ENCODE measurements at places on chromosomes 6 and 20.

GRCh38 chr6:136640132-136640915, 90.1 kb upstream of the MAP7 start:
- DNase-seq = peak; percentile 49

GRCh38 chr6:85498596-85499258, 48.8 kb downstream of the NT5E start:
- peak; percentile 29 for DNase-seq

GRCh38 chr6:151044465-151045441, 179.3 kb downstream of the MTHFD1L start:
- peak; percentile 93 for DNase-seq

DNA sequence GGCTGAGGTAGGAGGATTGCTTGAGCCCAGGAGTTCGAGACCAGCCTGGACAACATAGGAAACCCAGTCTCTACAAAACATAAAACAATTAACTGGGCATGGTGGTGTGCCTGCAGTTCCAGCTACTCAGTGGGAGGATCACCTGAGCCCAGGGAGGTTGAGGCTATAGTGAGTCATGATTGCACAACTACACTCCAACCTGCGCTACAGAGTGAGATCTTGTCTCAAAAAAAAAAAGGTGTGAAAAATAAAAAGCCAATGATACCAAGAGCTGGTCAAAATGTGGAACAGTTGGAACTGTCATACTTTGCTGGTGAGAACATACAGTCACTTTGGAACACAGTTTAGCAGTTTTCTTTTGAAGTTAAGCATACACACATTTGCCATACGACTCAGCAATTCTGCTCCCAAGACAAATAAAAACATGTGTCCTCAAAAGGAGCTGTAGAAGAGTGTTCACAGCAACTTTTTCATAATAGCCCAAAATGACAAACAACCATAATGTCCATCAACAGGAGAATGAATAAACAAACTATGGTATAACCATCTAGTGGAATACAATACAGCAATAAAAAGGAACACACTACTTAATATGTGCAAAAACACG, 21.6 kb upstream of the FKBP5 start:
- no peak for DNase-seq

DNA sequence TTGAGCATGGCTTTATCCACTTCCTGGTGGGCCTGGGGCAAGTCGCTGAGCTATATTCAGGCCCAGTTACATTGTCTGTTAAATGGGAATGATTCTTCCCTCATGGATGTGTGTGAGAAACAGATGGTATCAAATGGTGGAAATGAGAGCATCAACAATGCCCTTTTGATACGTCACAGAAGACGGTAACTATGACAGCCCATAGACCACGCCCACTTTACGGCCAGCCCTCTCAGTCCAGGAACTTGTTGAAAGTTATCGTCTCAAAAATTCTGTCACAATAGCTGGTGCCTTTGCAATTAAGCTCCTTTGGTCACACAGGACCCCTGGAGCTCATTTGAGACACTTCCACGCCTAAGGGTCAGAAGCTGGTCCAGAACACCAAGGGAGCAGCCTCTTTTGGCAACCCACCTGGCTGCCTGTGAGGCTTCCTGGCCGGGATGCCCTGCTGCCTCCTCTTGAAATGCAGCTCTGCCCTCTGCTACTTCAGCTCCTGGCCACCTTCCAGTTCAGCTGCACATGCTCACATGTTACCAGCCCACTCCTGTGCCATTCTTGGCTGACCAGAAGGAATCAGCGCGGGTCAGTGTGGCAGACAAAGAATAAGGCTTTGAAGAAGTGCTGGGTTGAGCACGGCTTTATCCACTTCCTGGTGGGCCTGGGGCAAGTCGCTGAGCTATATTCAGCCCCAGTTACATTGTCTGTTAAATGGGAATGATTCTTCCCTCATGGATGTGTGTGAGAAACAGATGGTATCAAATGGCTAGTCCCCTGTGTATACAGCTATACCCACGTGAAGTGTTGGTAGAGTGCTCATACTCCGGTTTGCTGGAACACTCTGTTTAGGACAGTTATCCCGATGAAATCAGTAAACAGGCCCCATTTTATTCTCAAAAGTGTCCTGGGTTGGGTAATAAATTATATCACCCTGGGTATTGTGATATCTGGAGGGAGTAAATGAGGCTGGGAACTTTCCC, 199.2 kb upstream of the SUPT3H start:
- DNase-seq = no peak

- DNase-seq = no peak
These were observed 64.5 kb downstream of the GMPR start for GRCh38 chr6:16302721-16303552.

GRCh38 chr6:112563368-112563767, 216.2 kb downstream of the RFPL4B start:
- DNase-seq = peak; percentile 89
